Mammary epithelial cell (primary cell): ENCODE measurements at places on chromosomes 12 and 14. TPM values are rescaled to one million over a fixed set of nuclear protein-coding genes. Genes with fewer than 3 reads are reported as not detected.
A peak's percentile ranks its signal among the peaks of the same experiment; 100 is the strongest.

DNA sequence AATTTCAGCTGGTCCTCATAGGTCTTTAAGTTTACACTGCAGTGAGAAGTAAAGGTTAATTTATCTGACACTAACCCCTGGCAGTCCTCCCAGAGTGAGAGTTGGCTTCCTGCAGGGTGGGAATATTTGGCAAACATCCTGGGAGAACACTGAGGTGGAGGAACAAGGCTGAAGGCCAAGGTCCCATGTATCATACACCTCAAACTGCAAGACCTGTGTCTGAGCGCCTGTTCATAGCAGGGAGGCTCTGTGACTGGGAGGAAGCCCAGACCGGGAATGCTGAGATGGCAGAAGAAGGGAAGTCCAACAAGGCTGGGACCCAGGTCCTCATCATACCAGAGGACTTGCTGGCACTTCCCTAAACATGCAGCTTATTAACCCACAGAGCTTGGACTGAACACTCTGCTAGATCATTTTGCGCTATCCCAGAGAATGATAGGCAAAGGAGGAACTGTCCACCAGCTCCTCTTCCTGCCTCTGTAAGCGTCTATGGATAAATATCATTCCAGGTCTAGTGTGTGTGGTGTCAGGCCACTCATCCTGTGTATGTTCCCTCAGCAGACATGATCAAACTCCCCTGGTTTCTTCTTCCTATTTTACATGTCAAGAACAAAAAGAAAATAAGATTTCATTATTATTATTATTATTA is 199.6 kb upstream of the CNOT2 start:
- DNase-seq: peak; percentile 6

GRCh38 chr12:103887738-103888137 is 42.5 kb upstream of the HSP90B1 start:
- DNase-seq: no peak

GRCh38 chr12:67645126-67645525 is 3.4 kb upstream of the DYRK2 start:
- DNase-seq: no peak

DNA sequence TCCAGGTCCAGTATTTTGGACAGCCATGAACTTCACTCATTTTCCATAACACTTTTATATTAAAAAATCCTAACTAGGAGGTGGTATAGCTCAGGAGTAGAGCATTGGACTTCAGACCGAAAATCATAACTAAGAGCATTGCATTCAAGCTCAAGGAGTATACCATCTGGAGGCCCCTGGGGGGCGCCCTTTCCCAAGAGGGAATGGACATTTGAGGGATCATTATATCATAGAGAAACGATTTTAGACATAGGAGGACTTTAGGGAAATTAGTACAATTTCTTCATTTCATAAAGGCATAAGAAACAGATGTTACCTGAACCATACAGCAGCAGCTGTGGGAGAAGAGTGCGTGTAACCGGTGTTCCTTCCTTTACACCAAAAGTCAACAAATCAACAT is 5.2 kb upstream of the ATG14 start:
- no peak for DNase-seq

DNA sequence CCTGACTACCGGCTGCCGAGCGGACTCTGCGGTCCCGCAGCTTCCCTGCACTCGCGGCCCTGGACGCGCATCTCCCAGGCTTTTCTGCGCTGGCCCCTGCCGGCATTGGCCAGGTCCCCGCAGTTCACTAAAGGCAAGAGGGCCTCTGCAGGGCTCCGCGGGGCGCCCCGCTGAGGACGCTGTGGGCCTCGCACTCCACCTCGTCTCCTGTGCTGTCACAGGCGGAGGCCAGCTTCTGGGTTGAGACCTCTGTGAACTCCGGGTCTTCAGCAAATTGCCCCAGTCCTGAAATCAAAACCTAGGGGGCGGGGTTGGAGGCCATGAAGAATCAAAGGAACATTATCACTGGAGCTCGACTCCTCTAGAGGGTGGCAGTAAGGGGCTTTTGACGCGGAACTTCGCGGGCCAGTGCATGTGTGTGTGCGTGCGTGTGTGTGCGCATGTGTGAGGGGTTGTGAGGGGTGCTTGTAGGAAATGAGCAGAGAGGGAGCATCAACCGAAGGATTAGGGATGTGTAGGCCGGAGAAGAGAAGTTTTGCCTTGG is 68.5 kb upstream of the CAPRIN2 start:
- no peak for DNase-seq

GRCh38 chr12:33994857-33995808 is 27.2 kb upstream of the ALG10 start:
- peak; percentile 75 for DNase-seq

DNA sequence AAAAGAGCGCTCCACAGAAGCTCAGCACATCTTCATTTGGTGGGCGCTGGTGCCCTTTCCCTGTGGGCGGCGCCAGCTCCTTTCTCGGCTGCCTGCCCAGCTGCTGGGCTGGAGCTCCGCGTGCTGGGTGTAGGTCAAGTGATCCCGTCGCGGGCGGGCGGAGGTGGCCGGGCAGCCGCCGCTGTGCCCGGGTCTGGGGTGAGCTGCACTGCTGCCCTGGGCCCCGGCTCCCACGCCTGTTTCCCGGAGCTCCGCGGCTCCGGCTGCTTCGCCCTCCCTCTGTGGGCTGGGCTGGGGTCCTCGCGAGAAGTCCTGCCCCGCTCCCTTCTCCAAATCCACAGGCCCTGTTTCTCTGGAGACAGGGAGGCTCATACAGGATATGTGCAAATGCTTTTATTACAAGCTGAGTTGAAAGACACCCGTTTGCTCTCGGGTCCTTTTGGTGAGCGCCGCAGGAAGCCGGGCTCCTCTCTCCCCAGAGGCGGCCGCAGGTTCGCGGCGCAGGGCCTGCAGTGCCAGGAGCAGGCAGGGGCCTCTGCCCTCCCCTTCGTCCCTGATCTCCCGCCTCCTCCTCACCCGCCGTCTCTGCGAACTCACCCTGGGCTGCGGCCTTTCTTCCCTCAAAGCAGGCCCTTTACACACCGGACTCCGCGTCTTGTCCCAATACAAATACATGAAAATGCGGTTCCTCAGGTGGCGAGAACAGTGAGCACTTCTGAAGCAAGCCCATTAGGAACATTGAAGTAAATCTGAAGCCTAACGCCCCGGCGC is 67.8 kb upstream of the CAPRIN2 start:
- peak; percentile 22 for DNase-seq

DNA sequence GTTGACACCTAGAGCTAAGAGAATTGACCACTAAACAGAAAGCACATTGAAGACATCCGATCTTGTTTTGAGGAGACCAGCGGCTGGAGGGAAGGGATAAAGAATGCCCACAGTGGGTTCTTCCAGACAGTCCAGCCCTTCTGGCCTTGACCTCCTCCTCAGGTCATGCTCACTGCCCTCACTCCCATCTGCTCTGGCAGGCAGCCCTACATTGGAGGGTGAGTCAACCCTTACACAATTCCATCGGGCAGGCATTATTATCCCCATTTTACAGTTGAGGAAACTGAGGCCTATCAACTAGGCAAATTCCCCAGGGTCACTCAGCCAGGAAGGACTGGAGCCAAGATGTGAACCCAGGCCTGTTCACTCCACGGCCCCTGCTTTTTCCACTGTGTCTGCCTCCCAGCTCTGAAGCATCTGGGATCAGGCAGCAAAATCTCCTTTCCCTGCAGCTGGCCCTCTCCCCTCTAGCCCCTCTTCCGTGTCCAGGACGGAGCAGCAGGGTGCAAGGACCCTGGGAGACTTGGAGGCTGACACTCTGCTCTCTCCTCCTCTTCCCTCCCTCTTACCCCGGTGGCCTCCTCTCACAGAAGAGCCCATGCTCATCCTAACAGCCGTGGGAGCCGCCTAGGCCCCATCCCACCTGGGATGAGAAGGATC is 5.3 kb downstream of the SCNN1A start:
- DNase-seq: no peak

- peak; percentile 58 for DNase-seq
Observed at GRCh38 chr12:288687-289086, 26.1 kb upstream of the SLC6A13 start.

DNA sequence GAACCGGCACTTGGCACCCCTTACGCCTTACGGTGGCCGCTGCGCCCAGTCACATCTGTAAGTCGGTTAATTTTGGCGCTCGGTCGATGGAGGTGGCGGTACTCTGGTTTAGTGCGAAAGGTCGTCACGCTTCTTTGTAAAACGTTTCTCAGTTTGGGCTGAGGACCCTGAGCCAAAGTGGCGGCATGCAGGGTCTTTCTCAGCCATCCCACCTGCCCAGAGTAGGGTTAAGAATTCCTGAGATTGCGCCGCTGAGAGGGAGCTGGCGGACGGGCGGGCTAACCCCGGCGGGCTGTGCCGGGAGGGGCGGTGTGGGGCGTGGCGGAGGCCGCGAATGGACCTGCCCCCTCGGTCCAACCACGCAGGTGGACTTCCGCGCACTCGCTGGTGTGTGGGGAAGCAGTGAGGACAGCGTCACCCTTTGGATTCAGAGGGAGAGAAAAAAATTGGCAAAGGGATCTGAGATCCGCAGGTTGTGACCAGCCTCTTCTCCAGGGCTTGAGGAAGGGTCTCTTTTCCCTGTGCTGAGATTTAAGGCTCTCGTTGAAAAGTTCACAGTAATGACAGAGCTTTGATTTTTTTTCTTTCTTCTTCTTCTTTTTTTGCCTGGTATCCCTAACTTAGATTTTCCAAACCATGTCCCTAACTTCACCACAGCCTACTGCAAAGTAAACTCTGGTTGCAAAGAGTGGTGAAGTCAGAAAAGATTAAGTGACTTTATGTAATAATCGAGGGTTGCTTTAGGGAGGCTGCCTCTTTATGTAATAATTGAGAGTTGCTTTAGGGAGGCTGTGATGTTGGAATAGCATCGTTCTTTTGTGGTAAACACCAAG is 602 bp upstream of the FBXO33 start:
- peak; percentile 90 for DNase-seq

DNA sequence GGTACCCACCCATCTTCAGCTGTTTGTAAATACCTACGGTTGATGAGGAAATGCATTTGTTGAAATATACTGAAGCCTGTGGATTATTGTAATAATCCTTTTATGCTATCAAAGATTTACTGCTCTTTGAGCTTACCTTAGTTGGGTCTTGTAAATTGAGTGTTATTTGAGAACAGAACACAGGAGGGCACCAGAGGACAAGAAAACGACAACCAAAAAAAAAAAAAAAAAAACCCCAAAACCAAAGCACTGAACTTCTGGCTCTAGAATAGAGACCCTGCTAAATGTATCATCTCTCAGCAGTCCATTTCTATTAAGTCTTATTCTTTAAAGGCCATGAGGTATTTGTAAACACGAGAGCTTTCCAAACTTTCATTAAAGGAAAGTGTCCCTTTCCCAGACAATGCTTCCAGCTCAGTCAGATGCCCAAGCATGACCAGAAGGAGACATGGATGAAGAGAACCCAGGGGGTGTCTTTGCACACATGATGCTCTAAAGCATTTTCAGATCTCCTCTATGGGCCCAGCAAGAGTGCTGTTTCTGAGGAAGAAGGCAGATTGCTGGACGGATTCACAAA is 763.9 kb downstream of the NRXN3 start:
- DNase-seq: peak; percentile 8

- no peak for DNase-seq
Observed at GRCh38 chr12:49462083-49462744, 76.6 kb upstream of the KCNH3 start.

- no peak for DNase-seq
Observed at GRCh38 chr14:61761557-61761956, 663 bp upstream of the SNAPC1 start.

GPR132 gene
- total RNA-seq: 0.24 TPM in 1 of 2 replicates, not detected in the other

FAM186B gene
- 0.33 TPM for total RNA-seq
